ENCODE measurements at places on chromosomes 5 and 9.

DNA sequence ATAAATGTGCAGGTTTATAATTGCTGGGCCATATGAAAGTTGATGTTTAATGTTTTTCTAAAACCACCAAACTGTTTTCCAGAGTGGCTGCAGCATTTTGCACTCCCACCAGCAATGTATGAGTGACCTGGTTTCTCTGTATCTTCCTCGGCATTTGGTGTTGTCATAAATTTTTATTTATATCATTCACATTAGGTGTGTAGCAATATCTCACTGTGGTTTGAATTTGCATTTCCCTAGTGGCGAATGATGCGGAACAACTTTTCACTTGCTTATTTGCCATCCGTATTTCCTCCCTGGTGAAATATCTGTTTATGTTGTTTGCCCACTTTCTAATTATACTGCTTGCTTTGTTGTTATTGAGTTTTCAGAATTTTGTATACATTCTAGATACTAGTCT is 295.7 kb upstream of the TUT7 start:
- no peak for DNase-seq

GRCh38 chr5:147887026-147887627 is 8.6 kb downstream of the SCGB3A2 start:
- DNase-seq, result no peak

DNA sequence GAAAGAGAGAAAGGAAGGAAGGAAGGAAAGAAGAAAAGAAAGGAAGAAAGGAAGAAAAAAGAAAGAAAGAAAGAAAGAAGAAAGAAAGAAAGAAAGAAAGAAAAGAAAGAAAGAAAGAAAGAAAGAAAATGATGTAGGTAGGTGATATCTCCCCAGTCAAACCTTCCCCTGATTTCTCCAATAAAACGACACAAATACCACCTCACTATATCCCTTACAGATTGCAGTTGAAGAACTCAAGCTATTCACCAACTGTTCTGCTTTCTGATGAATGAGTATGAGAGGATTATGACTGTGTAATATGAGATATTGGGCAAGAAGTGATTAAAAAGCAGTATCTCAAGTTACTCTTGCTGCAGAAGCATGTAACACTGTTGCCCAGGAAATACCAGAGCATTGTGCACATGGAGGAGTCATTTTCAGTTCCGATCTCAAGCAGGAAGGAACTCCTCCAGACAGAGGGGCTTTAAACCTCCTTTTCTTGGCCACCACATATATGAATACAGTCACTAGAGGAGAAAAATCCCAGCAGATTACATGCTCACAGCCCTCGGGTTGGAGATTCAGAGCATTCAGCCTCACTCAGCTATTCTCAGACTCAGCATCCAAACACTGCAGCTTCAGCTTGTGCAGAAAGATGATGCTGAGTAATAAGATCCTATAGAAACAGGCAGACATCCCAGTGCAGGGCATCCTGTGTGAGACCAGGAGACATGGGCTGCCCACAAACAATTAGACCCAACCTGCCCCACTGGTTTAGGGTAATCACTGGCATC is 61.4 kb downstream of the UGCG start:
- peak; percentile 92 for DNase-seq

DNA sequence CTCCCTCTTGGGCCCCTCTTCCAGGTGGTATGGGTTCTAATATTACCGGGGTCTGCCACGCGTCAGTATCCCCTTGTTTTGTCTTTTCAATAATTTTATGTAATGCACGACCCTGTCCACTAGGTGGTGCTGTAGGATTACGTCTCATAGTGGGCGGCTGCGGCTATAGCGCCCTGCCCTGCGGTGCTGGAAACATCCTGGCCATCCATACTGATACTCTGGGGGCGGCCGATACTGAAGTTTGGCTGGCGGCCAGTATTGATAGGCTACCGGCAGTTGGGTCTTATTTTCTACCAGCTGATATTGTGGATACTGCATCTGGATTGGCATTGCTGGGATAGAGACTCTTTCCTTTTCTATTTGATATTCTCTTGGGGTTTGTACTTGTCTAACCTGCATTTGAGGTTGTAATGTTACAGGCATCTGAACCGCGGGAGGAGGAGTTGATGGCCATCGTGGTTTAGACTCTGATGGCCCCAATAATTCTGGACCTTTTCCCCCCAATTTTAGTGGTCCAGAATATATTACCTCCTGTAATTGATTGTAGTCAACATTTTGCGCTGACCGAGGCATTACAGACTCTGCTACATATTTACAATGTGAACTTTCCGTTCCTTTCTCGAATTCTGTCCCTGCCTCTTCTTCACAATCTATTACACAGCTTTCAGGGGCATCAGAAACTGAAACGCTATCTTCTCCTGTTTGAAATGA is 3.3 kb upstream of the TMEM141 start:
- DNase-seq, result no peak

- DNase-seq, result no peak
These were observed 60.8 kb downstream of the MTMR12 start for GRCh38 chr5:32251871-32252458.

GRCh38 chr5:3234566-3234965 is 361.1 kb upstream of the IRX1 start:
- DNase-seq, result no peak

- DNase-seq, result no peak
These were observed 110.9 kb upstream of the DMAC1 start for GRCh38 chr9:7910426-7911020.

DNA sequence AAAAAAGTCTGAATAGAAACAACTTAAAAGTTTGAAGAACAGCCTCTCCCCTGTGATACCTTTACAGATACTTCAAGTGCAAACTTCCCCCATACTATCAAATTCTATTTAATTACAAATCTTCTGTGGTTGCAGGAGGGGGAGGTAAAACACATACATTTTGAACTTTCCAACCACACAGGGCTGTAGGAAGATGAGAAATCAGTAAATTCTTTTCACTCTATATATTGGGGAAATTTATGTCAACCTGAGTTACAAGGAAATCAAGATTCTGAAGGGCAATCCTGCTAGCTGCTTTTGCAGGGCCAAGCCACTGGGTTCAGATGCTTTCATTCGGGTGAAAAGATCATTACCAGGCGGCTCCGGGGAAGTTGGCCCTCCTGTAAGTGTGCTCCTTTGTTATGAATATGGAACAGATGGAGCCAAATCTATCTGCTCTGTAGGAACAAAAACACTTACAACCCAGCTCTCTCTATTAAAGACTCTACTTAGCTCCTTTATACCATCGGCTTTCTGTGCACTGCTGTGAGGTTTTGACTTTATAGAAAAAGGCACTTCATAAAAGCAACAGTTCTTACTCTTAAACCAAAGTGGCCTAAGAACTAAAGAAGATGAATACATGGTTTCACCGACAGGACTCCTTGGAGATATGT is 269.1 kb downstream of the EFNA5 start:
- no peak for DNase-seq

DNA sequence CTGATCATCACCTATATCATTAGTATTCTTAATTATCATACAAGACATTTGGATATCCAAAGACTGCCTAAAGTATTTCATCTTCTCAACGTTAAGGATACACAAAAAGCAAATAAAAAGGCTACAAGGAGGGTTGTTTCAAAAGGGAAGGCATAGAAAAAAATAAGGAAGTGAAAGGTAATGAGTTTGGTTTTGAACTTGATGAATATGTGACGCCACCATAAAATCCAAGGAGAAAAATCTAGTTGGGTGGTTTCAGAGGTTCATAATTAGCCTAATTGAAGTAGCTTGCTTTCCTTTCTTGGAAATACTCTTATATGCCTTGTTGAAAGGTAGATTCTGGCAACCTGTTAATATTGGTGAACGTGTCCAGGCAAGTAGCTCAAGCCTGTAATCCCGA is 96.1 kb upstream of the SGCD start:
- DNase-seq, result no peak

GRCh38 chr9:86975036-86975435 is 27.7 kb upstream of the GAS1 start:
- DNase-seq, result no peak

DNA sequence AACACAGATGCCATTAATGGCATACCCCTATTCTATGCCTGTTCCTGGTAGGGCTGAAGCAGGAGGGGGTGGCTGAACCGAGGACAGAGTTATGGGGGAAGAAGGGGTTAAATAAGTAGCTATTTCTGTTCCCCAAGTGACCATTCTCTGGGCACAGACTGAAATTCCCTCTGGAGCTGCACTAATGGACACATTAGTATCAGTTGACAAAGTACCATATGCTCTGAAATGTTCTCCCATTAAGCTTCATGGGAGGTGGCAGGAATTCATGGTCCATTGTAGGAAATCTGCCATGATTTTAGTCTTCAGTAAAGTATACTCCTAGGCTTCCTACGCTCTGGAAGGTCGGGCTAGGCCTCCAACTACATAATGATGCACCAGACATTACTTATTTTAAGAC is 10.5 kb upstream of the FRMPD1 start:
- DNase-seq, result no peak

DNA sequence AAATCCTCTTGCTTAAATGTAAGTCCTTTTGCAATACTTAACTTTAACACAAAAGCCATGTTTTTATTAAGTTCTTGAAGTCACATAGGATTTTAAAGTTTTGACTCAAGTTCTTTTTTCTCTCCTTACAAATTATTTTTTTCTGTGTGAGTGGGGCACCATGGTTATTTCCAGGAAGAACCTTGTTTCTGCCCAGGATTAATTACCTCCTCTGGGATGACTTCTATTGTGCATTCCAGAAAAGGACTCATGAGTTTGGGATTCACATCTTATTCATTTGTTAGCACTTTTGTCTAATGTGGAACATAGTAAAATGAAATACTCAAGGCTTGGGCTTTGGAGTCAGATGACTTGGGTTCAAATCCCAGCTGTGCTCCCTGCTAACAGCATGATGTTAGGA is 421.4 kb upstream of the WWC1 start:
- no peak for DNase-seq

DNA sequence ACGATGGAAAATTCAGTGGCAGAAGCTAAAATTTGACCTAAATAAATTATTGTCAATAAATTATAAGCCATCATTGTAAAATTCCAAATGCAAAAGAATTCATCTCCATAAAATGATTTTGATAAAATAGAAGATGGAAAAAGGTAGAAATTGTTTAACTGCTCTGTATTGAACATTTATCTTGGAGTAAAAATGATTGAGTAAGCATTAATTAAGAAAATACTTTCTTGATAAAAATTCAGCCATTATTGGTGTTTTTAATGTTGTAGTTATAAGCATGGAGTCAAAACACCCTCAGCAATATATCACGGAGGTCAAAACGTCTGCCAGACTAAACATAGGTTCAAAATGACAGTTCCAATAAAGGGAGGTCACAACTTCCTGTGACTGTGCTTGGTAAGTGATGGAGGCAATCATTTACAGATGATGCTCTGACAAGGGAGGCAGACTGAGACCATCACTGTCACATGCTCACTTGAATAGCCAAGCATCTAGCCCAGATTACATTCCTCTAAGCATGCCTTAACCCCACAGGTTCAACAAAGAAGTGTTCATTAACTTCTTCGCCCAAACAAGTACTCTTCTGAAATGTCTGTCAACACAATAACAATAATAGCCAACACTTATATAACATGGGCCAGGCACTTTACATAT is 69.5 kb downstream of the SH3TC2 start:
- no peak for DNase-seq

GRCh38 chr5:131473731-131474130 is 161.3 kb downstream of the RAPGEF6 start:
- DNase-seq, result no peak

DNA sequence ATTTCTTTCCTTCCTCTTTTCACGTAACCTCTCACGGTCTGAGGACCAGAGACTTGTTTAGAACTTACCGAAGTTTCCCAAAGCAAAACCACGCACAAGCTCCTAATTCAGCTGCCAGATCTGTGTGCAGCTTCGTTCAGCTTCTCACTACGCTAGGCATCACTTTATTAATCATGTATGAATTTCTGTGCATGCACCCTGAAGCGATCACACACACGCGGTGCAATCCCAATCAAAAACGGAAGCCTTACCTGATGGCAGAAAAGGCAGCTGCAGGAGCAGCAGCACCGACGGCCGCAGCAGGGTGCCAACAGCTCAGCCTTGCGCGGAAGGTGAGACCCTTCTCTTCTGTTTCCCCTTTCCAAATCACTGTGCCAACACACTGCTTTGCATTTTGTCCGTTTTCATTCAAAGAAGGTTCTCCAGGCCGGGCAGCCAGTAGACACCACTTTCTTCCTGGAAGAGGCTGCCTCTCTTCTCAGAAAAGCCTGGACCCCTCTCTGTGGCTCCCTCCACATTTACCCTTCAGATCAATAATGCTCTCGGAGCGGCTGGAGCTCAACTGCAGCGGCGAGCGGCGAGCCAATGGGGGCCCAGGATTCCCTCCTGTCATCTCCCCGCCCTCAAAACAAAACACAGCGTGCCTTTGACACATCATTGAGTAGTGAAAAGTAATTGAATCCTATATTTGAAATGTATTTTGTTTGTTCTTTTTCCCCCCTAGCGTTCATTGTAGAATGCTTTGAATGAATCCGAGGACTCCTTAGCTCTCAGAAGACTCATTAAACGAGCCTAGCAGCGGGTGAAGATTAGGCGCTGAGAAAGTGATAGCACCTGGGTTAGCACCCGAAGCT is at the start of gene CDH12:
CDH12 (minus strand) TSS at position 538 of the 854 bp plus-strand sequence.
- DNase-seq, result no peak

DNA sequence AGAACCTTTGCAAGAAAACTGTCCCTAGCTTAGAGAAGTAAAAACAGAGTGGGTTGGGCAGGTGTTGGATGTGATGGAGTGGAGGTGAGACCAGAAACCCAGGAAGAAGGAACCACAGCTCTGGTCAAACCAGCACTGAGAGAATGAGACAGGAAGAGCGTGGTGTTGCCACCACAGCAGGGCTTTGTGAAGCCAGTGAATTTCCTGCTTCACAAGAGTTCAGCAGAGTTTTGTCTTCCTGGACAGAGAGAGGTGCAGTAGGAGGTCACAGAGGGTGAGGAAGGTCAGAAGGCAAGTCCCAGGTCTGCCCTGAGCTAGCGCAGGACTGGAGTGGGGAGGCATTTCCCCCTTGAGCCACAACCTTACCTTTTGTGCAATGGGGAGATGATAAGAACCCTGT is 2306.2 kb upstream of the ACO1 start:
- no peak for DNase-seq

DNA sequence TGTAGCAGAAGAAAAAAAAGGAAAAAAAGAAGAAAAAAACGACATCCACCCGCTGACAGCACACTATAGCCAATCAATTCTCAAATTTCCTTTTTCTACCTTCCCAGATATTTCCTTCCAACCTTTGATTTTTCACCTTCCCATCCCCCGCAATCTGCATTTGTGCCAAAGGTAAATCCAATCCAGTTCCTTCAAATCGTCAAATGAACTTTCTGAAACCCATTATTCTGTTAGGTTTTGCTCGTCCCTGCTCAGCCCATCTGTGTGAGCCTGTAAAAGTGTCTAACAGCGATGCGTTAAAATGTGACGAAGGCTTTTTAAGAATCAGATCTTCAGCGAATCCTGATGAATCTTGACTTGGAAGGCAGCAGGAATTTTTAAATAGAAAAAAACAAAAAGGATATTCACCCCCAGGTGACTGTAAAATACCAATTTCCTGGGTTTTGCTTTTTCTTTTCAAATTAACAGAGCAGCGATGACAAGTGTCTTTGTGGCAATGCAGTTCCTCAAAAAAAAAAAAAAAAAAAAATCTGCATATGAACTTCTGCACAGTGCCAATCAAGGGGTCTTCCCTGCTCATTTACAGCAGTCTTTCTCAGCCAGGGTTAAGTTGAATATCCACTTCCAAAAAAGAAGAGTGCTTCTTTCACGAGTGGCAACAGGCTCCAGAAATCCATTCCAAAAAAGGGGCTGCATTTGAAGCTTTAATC is 367 bp upstream of the SHC3 start:
- no peak for DNase-seq
